ENCODE measurements at places on chromosomes 4 and X. TPM values are rescaled to one million over a fixed set of nuclear protein-coding genes. Genes with fewer than 3 reads are reported as not detected.

GLA gene
- 48.1 TPM for total RNA-seq

DNA sequence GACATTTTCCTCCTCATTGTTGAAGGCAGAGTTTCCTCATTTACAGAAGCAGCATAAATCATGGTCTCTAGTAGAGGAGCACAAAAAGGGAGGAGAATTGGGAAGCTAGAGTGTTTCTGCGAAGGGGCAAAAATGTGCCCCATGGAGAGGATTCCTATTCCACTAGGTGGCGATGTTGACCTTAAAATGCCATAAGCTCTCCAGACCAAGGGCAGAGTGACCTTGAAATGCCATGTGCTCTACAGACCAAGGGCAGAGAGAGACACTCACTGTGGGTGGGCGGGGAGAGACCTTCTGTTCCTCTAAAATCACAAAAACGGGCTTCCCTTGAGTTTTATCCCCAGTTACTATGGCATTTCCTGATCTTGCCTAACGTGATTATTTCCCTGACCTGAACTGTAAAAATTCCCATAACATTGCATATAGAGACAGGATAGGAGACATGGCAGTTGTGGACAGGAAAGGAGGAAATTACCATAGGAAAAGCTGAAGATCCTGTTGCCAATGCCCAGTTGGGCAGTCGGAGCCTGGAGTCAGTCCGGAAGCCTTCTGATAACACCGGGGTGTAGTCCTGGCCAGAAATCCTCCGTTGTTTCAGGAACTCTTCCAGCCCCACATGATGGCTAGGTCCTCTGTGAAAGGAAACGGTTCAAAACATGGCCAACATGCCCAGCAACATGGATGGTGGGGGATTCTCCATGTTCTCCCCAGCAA lies 567.7 kb downstream of the MAGEB5 start:
- H3K4me1 ChIP-seq = no peaks in the 10 kb centered on the region
- no peaks in the 10 kb centered on the region for H3K27me3 ChIP-seq
- H3K27ac ChIP-seq = no peak overlapping the region
- peak; percentile 4 for DNase-seq
- no peaks in the 10 kb centered on the region for H3K36me3 ChIP-seq

- DNase-seq = no peak
- no peaks in the 10 kb centered on the region for H3K36me3 ChIP-seq
- peaks cover 31% of the 10 kb centered on the region for H3K27me3 ChIP-seq
- no peak overlapping the region for H3K27ac ChIP-seq
- H3K4me1 ChIP-seq = peaks cover 8% of the 10 kb centered on the region
Measured at GRCh38 chrX:24241822-24242648, 71.8 kb downstream of the SUPT20HL2 start.

DNA sequence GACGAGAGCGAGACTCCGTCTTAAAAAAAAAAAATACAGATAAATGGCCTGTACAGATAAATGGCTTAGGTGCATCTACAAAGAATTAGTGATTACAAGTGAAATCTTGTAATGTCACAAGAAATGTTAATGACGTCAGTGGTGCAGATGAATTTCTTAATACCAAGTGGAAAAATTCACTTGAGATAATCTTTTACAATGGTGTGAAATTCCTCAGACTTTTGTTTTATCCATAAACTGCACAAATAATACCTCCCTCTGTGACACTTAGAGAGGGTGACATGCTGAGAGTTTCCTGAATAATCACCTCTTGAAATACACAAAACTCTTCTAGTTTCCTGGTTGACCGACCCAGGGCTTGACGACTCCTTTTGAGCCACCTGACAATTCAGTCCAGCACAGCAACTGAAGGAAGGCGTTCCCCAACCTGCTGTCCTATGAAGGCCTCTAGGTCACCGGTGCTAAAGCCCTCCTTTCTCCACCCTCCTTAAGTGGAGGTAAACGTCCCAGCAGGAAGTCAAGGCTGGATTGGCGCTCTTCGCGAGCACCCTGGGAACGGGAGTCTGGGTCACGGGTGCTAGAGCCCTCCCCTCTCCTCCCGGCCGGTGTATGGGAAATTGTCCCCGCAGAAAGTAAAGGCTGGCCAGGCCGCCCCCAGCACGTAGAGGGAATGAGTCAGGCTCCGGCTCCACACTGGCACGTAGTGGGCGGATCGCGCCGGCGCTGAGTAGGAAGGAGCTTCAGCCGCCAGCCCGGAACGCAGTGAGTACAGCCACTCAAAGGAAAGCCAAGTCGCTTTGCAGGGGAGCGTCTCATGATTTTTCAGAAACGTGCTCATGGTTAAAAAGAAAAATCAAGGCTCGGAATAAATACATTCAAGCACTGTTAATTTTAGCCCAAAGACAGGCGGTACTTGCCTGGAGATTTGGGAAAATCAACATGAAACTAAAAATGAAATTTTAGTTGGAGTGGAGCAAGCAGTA lies at the start of gene TMEM144:
Gene TMEM144, plus strand, starts transcription at position 662 of the 983 bp plus-strand sequence. CDS start 2,182 bp downstream, outside the sequence.
- DNase-seq = peak; percentile 71
- peaks cover 22% of the 10 kb centered on the region for H3K4me1 ChIP-seq
- peaks cover 20% of the 10 kb centered on the region for H3K27me3 ChIP-seq
- H3K27ac ChIP-seq = peak within 1 kb of the TSS; percentile 21
- H3K36me3 ChIP-seq = no peaks in the 10 kb centered on the region
- H3K4me3 ChIP-seq = peak within 1 kb of the TSS; percentile 81

Data from activated T-cell treated with anti-CD3 and anti-CD28 coated beads, Interleukin-2, amount 50 U/mL, for 72 hours (primary cell).